ENCODE measurements at places on chromosomes 7 and 10. TPM values are rescaled to one million over a fixed set of nuclear protein-coding genes. Genes with fewer than 3 reads are reported as not detected.

The SLC39A12 gene
- not detected for total RNA-seq

The GRM3 gene
- total RNA-seq = not detected

The CALHM2 gene
- 4.2 TPM for total RNA-seq

The ASB15 gene
- total RNA-seq = not detected

The ZNF862 gene
- total RNA-seq = 3.4 TPM
